SK-N-SH (cell line): ENCODE measurements at places on chromosomes 7 and 10.

DNA sequence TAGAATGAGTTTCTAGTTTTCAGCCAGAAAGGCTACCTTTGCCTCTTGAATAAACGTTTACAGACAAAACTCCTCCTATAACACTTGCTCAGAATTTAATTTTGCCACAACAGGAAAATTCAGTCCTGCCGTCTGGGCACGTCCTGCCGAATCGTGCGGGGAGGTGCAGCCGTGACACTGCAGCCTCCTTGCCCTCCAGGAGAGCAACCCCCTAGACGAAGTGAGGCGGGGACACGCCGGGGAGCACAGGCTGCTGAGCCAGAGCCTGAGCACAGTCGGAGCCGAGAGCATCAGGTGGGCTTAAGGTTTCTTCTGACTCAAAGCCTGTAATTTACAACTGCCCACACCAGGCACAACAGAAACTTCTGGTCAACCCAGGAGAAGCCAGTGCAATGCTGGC, 102.3 kb downstream of the DYNC2I1 start:
- no peak for DNase-seq

- DNase-seq, result no peak
Observed at GRCh38 chr7:18647582-18647981, 152.0 kb downstream of the HDAC9 start.

DNA sequence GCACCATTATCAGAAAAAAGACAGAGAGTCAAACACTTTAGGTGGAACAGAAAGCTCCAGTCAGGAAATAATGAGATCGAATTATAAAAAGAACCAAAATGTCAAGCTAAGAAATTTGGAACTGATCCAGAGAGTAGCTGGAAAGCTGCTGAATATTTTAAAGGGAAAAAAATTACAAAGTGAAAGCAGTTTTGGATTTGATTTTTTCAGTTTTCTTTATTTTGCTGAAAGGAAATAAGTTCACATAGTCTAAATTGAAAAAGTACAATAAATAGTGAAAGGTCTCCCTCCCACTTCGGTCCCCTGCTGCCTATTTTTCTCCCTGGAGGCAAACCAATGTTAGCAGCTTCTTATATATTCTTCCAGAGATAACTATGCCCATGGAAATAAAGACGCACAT, 11.3 kb upstream of the TOMM7 start:
- DNase-seq, result no peak

GRCh38 chr10:34522546-34522945, 292.6 kb downstream of the PARD3 start:
- peak; percentile 22 for DNase-seq

DNA sequence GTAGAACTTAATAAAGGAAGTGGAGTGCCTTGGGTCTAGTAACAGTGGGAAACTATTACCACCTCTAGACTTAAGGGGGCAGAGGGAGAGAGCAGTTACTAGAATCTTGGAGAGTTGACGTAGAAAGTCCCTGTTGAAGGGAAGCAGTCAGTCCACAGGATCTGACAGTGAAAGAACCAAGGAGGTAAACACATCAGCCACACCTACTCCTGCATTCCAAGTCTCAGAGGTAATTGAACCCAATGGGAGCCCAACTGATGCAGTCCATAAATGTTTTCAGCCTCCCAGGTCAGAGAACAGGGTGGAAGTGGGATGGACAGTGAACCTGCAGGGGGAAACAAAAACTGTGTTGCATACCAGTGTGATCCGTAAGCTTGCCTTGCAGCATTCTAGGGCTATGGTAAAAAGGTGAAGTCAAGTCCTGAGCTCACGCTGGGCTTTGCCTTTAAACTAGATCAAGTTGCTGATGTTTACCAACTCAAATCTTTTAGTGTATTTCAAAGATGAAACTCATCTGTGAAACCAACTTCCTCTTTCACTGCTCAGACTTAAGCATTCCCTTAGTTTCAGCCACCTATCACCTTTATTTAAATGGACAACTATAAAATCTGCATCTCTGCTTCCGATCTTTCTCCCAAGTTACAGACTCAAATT, 57.2 kb downstream of the SLC16A12 start:
- DNase-seq, result no peak

- DNase-seq, result no peak
Observed at GRCh38 chr7:158595068-158595467, 7.4 kb upstream of the PTPRN2 start.

DNA sequence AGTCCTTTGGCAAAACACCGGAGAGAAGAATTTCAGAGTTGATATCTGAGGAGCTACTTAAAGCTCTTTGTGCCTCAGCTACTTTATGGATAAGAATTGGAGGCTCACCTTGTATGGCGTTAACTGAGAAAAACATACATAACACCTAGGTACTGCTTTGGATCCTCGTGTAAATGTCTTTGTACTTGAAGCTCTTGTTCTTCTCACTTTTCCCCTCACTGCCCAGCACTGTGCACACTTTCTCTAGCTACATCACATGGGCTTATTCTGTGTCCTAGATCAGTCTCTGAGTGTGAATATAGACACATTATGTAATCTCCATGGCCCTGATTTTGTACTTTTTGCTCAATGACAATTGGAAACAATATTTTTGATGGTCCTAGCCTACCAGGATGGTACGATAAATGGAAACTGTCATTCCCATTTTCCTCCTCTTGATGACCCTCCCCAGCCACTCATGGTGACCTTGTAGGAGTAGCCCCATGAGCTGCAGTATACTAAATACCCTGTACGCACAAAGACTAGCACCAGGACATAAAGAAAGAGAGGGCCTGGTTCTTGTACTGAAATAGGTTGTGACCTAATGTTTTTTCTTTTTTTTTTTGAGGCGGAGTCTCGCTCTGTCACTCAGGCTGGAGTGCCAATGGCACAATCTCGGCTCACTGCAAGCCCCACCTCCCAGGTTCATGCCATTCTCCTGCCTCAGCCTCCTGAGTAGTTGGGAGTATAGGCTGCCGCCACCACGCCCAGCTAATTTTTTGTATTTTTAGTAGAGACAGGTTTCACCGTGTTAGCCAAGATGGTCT, 22.1 kb downstream of the STAMBPL1 start:
- DNase-seq, result no peak

- no peak for DNase-seq
Observed at GRCh38 chr10:103648636-103649532, 155.4 kb downstream of the NEURL1 start.

DNA sequence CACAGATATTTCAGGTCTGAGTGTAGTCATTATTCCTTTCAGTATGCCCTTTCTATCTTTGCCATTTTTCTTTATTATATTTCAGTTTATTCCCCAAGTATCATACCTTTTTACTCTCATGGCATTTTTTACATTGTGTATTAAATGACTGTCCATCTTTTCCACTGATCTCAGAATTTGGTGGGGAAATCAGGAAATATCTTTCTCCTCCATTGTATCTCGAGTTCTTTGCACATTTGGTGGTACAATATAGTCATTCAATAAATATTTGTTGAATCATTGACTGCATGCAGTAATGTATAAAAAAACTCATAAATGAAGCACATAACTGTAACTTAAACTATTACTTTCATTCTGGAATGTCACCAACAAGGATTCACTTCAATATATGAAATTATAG, 354.7 kb downstream of the HGF start:
- no peak for DNase-seq

- no peak for DNase-seq
Observed at GRCh38 chr10:9635691-9636090, 1382.0 kb upstream of the CELF2 start.

DNA sequence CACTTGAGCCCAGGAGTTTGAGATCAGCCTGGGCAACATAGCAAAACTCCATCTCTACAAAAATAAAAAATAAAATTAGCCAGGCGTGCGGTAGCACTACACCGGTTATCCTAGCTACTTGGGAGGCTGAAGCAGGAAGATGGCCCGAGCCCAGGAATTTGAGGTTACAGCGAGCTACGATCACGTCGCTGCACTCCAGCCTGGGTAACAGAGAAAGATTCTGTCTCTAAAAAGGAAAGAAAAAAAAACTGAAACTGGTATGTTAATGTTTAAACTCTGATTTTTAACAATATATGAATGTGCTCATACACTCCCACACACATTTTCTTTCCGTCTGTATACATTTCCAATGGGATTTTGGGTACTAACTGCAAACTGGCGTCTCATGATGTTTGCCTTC, 140.6 kb upstream of the KMT2E start:
- no peak for DNase-seq

DNA sequence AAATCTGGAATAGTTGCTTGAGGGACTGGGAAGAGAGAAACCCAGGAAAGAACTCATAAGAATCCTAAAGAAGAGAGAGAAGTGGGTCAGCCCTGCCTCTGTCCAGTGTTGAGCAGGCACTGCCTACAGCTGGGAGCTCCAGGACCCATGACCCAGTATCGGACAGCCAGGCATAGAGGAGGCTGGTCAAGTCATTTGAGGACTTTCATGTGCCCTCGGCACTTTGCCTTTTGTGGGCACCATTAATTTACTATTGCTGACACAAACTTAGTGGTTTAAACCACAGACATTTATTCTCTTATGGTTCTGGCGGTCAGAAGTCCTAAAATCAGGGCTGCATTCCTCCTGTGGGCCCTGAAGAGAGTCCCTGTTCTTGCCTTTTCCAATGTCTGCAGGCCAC, 60.3 kb downstream of the CPXM2 start:
- DNase-seq, result no peak

DNA sequence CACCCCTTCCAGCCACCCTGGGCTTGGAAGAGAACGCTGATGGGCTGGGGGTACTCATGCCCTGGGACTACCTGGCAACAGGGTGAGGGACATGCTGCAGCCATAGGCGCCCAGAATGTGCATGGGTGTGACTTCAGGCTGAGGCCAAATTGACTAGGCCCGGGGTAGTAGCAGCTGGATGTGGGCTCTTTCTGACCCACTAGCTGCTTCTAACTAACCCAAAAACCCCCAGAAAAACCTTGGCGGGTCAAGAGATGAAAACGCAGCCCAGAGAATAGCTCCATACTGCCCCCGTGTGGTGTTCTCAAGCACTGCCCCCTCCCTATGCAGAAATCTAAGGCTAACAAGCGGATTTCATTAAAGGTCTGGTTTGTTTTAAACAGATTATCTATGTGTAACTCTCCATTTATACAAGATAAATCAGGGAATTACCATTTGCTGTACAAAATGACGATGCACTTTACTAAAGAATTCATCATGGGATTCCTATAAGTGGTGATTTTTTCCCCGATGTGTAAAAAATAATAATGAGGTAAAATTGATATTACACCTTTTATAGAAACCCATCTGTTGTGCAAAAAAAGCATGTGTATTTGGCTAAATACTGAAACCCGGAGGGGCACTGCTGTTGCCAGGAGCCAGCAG, 4.2 kb downstream of the SMARCD3 start:
- DNase-seq, result peak; percentile 93

DNA sequence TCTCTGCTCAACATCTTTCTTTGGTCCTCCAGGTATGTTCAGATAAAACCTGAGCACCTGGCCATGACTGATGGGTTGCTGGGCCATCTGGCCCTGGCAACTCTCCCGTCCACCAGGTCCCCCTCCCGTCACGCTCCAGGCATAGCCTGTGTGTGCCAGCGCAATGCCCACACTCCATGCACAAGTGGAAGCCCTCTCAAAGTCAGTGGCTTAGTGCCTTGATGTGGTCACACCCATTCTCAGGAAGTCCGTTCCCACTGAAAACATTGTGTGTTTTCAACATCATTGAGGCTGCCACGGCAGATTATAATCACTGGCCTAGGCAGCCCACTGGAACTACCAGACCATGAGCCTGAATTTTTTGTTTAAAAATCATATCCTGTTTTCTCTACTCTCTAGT, 170.6 kb upstream of the LANCL2 start:
- no peak for DNase-seq

DNA sequence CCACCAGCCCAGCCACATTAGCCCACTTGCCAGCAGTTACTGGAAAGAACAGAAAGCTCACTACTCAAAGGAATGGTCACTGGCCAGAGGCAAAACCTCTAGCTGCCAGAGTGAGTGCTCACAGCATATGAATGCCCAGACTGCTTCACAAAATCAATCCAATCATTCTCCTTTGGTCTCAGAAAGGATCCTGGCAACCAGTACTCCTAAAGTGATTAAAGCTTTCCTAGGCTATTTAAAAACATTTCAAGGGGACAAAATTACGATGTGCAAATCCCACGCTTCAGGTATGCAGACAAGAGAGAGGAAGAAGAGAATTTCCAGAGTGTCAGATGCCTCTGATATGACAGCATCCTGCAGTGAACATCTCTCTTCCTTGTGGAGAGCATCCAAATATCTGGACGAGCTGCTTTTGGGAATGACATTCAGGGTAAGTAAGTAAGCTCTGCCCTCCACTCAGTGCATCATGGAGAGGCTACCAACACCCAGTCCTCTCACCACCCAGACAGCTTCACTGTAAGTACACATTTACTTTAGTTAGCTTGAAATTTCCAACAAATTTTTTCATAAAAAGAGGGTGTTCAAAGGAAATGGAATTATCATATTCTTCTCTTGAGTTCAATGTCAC, 25.1 kb downstream of the ICA1 start:
- peak; percentile 40 for DNase-seq

DNA sequence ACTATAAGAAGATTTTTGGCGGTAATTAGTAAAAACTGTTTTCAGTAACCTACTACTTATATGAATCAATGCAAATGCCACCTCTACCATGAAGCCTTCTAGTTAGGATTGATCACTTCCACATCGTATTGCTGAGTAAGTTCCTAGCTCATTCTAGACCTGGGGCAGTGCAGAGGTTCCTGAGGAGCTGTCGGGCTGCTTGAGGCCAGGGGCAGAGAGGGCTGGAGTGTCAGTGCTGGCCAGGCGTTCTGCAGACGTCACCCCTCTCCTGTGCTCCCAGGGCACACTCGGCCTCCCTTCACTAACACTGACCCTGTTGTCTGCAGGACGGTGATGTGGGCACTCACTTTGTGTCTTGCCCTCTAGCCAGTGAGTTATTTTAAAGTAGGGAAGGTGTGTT, 275.7 kb downstream of the CELF2 start:
- no peak for DNase-seq

GRCh38 chr7:99539213-99539811, 12.6 kb downstream of the FAM200A start:
- DNase-seq, result no peak

- peak; percentile 11 for DNase-seq
Observed at GRCh38 chr7:123845823-123846216, 851 bp downstream of the HYAL4 start.

DNA sequence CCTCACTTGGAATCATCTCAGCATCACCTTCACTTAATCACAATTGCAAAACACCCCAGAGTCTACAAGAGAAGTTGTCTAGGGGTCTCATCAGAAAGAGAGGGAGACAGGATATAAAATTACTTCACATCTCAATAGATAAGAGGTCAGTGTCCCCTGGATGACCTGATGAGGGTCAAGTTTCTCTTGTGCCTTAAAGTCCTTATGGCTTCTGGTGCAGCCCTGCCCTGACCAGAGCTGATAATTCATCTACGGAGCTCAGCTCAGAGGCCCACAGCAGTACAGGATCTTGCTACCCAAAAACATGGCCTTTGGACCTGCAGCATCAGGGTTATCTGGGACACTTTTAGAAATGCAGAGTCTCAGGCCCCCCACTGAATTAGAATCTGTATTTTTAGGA, 111.1 kb upstream of the GLI3 start:
- DNase-seq, result no peak

GRCh38 chr7:44072364-44073231, 7.2 kb upstream of the PGAM2 start:
- peak; percentile 93 for DNase-seq

GRCh38 chr7:92835851-92836488, 403 bp downstream of the CDK6 start:
- DNase-seq, result peak; percentile 49
